Neuronal stem cell (in vitro differentiated cells): ENCODE measurements at places on chromosomes 3 and 15.
A peak's percentile ranks its signal among the peaks of the same experiment; 100 is the strongest.

DNA sequence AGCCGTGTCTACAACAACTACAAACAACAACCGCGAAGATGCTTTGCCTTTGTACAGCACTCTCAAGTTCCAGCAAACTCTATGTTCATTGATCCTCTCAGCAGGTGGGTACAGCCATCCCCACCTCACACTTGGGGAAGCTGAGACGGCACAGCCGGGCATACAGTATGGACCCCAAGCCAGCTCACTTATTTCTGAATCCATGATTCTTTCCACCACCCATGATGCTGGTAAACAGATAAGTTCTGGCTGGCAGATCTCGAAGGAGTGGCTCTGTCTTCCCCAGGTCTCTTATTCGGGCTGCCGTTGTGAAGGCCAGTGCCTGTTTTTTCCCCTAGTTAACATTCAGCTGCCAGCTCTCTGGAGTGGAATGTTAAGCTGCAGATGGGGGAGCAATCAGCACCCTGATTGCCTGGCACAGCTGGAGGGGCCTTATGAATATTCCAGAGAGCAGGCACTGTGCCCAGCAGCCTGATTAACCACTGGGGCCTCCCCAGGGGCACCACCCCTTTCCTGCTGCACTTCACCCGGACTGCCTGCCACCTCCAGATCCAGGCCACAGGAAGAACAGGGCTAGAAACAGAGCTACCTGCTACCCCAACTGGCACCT lies 73.2 kb downstream of the CORO2B start:
- no peak for DNase-seq

GRCh38 chr15:60328852-60329443 lies 68.8 kb downstream of the ANXA2 start:
- no peak for DNase-seq

DNA sequence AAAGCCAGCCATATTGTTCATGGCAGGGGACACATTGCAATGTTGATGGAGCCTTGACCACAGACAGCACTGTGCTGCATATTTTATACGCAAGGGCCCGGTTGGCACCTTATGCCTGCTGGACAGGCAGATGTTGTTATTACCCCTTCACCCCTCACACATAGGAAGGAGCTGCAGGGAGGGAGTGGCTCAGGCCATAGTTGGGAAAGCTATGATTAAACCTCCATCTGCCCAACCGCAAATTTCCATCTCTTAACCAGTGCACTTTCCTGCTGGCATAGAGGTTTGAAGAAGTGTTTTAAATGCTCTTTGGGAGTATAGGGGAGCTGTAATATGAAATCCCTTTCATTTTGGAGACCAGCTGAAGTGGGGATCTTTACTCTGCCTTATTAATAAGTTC lies 224.7 kb downstream of the CACNA2D3 start:
- no peak for DNase-seq

DNA sequence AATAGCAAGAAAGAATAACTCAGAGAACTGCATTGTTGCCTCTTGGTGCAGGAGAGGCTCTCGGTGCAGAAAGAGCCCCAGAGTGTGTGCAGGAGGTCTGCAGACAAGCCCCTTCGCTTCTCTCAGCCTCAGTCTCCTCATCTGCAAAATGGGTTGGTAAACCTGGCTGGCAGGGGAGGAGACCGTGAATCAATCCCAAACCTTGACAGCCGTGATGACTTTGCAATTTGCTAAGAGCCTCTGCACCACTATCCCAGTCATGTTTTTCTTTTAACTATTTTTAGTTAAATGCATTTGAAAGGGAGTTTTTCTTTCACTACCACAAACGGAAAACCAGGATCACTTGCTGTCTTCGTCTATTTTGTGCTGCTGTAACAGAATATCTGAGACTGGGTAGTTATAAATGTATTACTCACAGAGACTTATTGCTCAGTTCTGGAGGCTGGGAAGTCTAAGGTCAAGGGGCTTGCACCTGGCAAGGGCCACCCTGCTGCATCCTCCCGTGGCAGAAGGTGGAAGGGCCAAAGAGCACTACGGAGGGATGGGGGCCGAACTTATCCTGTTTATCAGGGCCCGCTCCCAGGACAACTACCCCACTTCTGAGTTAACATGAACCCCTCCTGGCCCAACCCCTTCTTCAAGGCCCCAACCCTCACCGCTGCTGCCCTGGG lies 14.2 kb upstream of the IQSEC1 start:
- no peak for DNase-seq

DNA sequence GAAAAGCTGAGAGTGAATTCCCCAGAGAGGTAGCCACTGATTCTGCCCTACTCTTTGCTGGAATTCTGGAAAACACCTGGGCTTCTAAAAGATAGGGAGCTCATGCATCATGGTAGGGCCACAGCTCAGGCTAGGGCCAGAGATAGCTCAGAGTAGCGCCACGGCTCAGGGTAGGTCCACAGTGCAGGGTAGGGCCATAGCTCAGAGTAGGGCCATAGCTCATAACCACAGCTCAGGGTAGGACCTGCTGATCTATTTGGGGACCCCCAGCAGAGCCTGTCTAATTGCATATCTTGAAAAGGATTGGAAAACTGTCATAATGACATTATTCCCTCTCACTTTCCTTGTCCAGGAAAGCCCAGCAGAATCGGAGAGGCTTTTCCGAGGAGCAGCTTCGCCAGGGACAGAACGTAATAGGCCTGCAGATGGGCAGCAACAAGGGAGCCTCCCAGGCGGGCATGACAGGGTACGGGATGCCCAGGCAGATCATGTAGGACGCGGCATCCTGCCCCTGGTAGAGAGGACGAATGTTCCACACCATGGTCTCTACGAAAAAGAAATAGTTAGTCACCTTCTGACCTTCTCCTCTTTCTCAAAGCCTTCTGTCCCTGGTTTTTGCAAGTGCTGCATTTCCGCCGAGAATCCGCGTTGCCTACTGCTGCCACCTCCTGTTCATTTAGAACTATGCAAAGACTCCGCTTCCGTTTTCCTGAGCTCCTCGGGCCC lies 14.5 kb downstream of the TAGLN3 start:
- peak; percentile 57 for DNase-seq

DNA sequence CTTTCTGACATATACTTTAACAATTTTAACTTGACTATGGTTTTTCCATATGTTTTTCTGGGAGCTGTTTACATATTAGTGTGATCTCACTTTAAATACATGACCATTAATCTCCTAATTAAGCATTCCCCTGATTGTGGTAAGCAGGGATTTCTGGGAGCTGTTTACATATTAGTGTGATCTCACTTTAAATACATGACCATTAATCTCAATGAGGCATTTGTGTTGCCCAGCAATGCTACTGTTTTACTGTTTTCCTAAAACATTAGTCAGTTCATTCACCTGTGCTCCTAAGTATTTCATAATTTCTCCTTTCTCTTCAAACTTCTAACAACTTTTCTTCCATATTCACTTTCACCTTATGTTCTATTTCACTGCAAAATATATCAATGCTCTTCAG lies 3.6 kb upstream of the GRAMD1C start:
- DNase-seq = no peak

- no peak for DNase-seq
Observed at GRCh38 chr3:82473864-82474541, 712.6 kb upstream of the GBE1 start.

- no peak for DNase-seq
Observed at GRCh38 chr3:108527817-108528216, 17.4 kb upstream of the MYH15 start.

DNA sequence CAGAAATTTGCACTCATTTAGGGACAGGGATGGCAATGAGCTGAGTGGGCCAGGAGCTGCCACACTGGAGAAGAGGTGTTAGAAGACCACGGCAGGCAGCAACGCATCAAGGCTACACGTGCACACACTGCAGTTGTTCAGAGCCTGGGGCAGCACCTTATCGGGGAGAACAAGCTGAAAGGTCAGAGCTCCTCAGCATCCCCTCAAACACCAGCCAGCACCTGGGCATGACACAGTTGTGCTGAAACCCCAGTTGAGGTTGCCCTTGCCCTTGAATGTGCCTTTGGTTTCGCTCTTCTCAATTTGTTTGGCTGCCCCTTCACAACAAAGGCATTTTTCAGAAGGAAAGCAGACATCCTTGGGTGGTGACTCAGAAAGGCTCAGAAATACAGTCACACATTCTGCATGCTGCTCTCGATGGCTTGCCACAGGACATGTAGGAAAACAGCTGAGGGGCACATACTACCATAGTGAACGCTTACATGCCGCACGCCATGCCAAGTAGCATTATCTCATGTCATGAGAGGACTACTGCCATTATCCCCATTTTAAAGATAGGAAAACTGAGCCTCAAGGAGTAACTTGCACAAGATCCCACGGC lies 57.6 kb downstream of the ST8SIA2 start:
- DNase-seq = no peak

DNA sequence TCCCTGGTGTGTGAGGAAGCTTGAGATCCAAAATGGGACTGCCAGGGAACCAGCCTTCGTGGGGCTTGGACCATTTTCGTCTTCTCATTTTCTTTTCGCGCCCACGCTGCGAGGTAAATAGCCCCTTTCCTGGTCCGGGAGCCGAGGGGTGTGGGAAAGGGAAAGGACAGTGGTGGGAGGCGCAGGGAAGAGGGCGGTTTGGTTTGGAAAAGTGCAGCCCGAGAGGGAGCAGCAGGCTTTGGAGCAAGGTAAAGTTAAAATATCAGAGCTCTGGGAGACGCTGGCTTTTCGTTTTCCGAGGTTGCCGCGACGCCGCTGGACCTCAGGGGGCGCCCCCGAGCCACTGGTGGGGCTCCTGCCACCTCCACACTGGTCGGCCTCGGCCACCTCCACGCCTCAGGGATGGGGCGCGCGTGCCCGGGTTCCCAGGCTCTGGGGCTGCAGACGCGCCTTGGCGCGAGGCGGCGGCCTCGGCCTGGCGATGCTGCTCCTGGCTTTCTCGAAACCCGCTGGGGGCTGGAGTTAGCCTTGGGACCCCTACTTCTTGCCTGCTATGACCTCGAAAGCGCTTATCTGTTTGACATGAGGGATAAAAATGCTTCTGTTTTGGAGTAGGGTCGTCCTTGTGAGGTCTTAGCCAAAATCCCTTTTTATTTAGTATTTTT lies 3.2 kb downstream of the PTPRG start:
- peak; percentile 72 for DNase-seq

GRCh38 chr3:186510374-186511079 lies 33.7 kb downstream of the CRYGS start:
- DNase-seq = no peak

- no peak for DNase-seq
Observed at GRCh38 chr15:81029414-81030300, 28.9 kb downstream of the TLNRD1 start.

DNA sequence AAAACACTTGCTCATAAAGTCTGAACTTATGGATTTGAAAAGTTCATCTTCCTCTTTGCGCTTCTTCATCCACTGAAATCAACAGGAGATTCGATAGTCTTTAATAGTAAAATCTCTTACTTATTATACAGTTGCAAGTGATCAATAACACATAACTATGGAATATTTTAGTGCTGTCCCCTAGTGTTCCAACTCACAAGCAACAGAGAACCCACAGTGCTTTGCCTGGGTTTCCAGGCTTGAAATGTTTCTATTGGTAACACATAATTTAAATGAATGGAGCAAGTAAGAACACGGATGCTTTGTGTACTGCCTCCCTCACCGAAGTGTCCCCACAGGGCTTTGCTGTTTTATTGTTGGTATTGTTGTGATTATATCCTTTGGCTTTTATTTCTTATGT lies 93.5 kb downstream of the WDR72 start:
- DNase-seq = no peak

DNA sequence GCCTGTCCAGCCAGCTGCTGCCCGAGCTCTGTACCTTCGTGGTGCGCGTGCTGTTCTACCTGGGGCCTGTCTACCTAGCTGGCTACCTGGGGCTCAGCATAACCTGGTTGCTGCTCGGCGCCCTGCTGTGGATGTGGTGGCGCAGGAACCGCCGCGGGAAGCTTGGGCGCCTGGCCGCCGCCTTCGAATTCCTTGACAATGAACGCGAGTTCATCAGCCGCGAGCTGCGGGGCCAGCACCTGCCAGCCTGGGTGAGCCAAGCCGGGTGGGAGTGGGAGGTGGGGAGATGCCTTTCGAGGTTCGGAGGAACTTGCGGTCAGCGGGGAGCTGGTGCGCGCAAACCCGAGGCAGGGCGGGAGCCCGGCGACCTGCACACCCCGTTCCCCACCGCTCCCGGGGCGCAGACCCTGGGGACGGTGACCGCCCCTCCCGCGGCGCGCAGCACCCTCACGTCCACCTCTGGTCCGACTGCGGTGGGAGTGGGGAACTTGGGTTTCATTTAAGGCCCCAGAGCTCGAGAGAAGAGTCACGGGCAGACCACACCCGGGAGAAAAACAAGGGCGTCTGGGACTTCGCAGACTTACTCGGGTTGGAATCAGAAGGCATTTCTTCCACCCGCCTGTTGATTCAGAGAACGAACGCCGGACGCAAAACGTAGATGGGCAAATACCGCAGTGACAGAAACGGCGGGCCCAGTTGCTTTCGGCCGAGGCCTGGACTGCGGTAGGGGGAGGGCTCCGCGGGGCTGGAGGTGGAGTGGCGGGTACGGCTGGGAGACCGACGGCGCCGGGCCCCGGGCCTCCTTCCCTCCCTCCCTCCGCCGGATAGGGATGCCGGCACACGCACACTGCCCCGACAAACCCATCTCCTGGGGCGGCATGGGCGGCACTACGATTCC lies 708 bp downstream of the ESYT3 start:
- no peak for DNase-seq
